Cortex of kidney (tissue), 1 donor: ENCODE measurements at places on chromosomes 13 and 19.

GRCh38 chr19:8054169-8054568, 1.6 kb downstream of the CCL25 start:
- DNase-seq: no peak

GRCh38 chr19:41324231-41324702, 14.3 kb downstream of the CCDC97 start:
- no peak for DNase-seq

GRCh38 chr13:100533588-100534041, 55.0 kb downstream of the GGACT start:
- DNase-seq: no peak

DNA sequence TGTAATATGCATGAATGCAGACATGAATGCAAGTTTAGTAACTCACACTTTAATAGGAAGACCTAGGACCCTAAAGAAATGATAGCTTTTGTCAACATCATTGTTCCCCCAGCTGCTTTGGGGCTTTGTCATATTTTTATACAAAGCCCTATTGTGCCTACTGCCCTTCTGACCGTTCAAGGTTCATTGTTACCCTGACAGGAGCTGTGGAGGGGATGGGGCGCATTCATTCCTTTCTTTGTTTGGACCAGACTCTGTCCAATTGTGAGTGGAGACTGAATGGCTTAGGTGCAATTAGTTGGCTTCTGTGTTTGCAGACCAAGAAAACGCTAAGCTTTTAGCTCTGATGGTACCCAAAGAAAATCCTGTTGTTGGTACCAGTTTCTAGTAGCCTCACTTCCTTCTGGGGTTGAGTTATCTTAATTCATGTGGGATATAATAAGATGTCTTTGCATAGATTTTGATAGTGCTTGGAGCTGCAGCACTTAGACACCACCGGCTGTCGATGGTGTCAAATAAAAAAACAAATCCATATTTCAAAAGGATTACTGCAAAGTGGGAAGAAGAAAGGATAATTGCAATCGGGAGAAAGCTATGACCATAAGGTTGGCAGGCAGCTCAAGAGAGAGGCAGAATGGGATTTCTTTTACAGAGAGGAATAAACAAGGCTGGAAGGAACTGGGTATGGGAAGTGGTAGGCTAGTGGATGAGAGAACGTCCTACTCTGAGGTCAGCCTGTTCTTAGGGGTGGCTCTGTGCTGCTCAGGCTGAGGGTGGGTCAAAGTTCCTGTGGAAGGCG, 133.9 kb upstream of the TMTC4 start:
- no peak for DNase-seq

- no peak for DNase-seq
Observed at GRCh38 chr13:101614491-101614890, 162.0 kb downstream of the ITGBL1 start.

- DNase-seq: no peak
Observed at GRCh38 chr13:89832827-89833226, 1514.7 kb upstream of the MIR17HG start.

DNA sequence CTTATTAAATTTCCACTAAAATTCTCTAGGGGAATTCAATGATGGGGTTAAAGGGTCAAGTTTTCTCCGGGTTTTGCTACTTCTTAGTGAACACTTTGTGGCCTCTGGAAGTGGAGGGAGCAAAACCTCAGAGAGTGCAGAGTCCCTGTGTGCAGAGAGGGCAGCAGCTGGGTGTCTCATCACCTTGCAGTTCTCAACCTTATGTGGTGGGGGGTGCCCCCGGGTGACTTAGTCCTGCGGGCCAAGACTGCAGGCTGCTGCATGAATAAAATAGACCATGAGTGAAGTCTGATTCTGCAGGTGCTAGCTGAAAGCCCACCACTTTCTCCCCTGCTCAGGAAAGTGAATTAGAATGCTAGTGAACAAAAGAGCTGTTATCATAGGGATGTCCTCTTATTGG, 191.6 kb downstream of the DLEU7 start:
- no peak for DNase-seq

DNA sequence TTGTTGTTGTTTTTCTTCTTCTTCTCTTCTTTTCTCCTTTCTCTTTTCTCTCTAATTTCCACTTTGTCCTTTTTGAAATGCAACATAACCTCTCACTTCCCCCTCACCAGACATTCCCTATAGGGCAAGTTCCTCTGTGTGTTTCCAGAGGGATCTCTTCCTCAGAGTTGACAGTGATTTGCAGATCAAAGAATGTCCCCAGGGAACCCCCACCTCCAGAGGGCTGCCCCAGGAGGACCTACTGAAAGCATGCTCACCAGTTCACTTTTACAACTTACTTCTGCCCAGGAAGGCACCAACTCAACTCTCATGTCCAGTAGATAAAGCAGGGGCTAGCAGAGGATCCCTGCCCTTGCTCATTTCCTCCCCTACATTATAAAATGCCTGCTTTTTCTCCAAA, 1648.0 kb downstream of the PCDH9 start:
- DNase-seq: no peak

GRCh38 chr19:34984287-34984686, 15.8 kb upstream of the GRAMD1A start:
- no peak for DNase-seq

DNA sequence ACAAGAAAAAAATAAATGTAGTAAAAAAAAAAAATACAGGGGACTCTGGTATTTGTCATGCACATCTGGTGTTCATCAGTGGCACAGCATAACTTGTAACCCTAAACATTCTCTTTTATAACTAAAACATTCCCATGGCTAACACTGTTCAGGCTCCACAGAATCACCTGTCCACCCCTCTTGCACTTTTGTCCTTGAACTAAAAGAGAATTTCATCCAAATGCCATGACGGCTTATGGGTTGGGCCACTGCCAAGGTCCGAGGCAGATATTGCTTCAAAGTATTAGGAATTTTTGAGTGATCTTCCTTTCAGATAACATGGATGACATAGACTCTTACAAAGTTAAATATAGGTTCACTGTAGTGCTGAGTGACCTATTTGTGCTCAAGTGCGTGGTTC, 25.7 kb upstream of the SERP2 start:
- DNase-seq: no peak

DNA sequence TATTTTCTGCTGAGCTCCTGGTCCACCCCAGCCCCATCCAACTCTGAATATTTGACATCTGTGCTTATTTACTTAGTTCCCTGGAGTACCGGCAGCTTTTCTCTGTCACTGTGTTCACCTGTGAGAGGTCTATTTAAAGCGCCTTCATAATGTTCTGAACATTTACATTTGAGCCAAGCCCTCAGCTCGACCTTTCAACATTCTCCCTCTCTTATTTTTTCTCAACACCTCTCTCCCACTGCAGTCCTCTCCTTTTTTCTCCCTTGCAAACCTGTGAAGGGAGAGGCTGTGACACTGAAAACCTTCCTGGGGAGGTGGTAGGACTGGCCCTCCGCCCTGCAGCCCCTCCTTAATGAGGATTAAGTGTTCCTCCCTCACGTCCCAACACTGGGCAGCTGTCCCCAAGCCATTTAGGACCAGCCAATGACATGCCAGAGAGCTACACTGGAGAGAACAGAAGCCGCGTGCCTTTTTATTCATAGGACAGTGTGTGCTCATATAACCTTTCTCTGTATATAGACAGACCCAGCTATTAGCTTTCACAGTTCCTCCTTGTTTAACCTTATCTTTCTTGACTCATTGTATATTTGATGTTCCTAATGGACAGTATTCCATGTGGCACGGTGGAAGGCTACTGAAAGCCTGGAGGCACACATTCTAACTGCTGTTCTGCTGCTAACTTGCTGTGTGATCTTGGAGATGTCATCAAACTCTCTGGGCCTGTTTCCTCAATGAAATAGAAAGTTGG, 134.8 kb downstream of the NUFIP1 start:
- no peak for DNase-seq

DNA sequence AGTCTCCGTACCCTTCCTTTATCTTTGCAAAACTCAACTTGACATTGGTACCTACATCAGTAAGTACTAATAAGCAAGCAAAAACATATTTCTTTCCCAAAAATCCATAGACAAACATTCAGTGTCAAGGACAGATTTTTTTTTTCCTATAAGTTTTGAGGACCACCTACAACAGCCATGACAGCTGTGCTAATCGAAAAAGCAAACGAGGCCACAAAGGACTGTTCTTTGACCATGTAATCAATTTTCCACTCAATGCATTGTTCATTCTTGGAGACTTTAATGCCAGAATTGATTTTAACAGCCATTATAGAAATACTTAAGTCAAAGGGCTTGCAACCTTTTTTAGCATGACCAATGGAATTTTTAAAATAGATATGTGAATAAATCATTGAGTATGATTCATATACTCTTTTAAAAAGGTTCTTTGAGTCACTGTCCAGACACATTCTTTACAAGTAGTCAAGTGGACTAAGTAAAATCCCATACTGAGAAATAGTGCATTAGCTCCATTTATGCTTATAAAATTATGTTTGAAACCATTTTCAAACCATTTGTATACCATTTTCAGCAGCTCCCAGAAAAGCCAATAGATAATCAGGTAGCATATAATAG, 323.9 kb downstream of the MZT1 start:
- no peak for DNase-seq

- no peak for DNase-seq
Observed at GRCh38 chr19:50147462-50148423, 15.3 kb downstream of the IZUMO2 start.

- DNase-seq: no peak
Observed at GRCh38 chr13:69180034-69180433, 927.6 kb upstream of the ATXN8OS start.

DNA sequence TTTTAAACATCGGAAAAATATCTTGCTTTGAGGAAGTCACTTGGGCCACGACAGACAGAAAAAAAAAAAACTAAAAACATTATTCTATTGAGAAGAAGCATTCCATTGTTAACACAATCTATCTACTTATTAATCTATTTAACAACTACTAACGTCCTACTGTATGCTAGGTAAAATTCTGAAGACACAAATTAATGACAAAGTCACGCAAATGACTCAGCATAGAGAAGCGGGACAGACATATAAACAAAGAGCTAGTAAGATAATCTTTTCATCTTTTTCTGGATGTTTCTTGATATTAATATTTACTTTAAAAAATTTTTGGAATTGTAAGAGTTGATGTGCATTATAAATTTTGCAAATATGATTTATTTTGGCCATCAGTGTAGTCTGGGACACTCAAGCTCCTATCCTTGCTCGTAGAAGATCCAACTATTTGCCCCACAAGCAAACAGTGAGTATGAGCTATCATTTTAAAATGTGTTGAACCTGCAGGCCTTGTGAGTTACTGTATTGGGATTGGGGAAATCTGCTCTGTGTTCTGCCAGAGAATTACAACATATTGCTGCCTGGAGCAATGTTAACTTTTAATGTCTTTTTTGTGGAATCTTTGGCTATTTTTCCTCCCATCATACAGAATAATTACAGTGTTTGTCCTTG, 109.1 kb downstream of the PCDH9 start:
- no peak for DNase-seq

- no peak for DNase-seq
Observed at GRCh38 chr13:74825152-74825937, 656.6 kb downstream of the TBC1D4 start.

- DNase-seq: no peak
Observed at GRCh38 chr13:71828117-71828516, 38.9 kb downstream of the DACH1 start.

- no peak for DNase-seq
Observed at GRCh38 chr13:46996316-46997030, 99.6 kb upstream of the HTR2A start.

- DNase-seq: no peak
Observed at GRCh38 chr13:66357463-66357862, 872.7 kb downstream of the PCDH9 start.

- peak; percentile 82 for DNase-seq
Observed at GRCh38 chr19:11435057-11435832, at the start of the genes ODAD3 and PRKCSH. Gene ODAD3 (minus strand): TSS chr19:11435121. CDS start chr19:11435016, 105 bp downstream. Gene PRKCSH (plus strand): TSS chr19:11435635. CDS start chr19:11436118, 483 bp downstream.

DNA sequence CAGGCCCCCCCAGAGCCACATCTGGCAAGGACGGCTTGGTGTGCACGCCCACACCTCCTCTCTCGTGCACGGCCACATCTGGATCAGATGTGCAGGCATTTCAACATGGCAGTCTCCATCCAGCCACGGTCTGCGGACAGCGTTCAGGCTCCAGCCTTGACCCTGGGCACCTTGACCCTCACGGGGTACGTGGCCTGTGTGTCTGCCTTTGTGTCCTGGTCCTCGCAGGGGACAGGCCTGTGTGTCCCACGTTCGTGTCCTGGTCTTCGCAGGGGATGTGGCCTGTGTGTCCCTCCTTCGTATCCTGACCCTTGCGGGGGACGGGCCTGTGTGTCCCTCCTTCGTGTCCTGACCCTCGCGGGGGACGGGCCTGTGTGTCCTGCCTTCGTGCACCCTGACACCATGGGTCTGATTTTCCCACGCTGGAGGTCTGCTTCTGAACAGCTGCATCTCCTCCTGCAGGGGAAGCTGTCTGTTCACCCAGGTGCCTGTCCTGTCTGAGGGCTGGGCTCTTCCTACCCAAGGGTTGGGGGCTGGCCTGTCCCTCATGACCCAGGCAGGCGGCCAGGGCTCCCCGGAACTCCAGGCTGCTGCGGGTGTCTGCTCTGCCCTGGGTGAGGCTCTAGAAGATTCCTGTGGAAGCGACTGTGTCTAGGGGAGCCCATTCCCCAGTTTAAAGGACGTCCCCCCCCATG, 25.3 kb downstream of the RASA3 start:
- no peak for DNase-seq

- DNase-seq: no peak
Observed at GRCh38 chr19:54422136-54422535, 6.9 kb downstream of the TTYH1 start.

GRCh38 chr19:8513687-8514504, at the start of gene ZNF414:
Gene ZNF414 (minus strand): TSS chr19:8514167. CDS start chr19:8514046, 121 bp downstream.
- peak; percentile 67 for DNase-seq

DNA sequence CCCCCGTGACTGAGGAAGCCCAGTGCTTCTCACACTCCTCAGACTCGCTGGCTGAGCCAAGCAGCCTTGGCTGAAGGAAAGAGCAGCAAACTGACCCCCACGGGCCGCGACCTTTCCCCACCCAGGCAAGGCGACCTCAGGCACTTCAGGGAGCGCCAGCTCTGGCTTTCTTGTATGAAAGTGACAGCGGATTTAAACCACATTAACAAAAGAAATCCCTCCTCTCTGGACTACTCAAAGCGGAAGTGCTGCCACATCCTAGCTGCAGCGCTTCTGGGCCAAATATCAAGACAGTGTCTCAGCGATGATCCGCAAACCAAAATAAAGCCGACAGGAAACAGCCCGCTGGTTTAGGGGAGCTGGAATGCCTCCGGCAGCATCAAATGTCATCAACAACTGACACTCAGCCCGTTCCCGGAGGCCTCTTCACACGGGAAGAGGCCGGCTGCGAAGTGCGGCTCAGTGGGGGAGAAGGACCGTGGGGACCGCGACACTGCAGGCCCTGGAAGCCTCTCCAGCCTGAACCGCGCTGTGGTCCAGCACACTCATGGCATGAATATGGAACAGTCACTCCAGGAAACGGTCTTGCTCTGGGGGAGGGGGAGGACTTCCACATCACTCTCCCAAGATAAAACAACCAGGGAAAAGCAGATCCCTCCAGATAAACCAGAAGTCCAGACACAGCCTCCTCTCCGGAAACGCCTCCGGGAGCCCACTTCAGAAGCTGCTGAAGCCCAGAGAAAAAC, 1.4 kb downstream of the RASA3 start:
- DNase-seq: no peak
